ENCODE measurements at places on chromosomes 11 and 22. TPM values are rescaled to one million over a fixed set of nuclear protein-coding genes. Genes with fewer than 3 reads are reported as not detected.

DNA sequence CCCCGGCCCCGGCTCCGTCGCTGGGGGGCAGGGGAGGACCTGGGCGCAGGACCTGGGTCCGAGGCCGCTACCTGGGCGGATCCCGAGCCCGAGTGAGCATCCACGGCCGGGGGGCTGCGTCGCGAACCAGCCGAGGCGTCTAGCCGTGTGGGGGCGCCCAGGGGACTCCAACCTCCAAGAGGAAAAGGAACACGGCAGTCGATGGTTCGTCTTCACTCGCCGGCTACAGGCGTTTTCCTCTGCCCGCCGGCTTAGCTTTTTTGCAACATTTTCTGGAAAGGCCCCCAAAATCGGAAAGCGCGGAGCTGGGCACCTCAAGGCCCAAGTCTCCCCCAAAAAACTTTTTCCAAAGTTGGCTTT is 666 bp downstream of the PDGFB start:
- DNase-seq: no peak

DNA sequence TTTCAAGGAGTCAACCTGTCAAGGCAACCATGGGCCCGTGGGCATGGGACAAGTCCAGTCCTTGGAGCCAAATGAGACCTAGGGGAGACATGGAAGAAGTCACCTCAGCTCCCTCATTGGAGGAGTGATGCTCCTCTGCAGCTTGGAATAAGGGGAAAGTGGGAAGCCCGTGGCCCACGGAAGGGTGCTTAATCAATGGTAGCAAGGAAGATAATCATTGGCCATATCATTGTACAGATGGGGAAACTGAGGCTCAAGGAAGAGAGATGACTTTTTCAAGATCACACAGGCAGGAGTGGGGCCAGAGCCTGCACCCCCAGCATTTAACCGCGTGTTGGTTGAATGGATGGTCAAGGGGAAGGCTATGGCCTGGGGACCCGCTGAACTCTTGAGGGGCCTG is 133.0 kb downstream of the OSBP2 start:
- no peak for DNase-seq

- no peak for DNase-seq
Observed at GRCh38 chr11:45895553-45896259, 10.3 kb downstream of the MAPK8IP1 start.

TTC28 gene
- 88.8 TPM for total RNA-seq

GRCh38 chr11:77677138-77677537 is 39.5 kb upstream of the CLNS1A start:
- DNase-seq: no peak

GRCh38 chr22:29606320-29606719 is 2.9 kb downstream of the NF2 start:
- no peak for DNase-seq

EFCAB6 gene
- total RNA-seq: 7.0 TPM

GRCh38 chr11:119592642-119593041 is 136.4 kb downstream of the NECTIN1 start:
- no peak for DNase-seq

All from umbilical cord (tissue), 2 donors.